LHCN-M2 (cell line): ENCODE measurements at places on chromosomes 4 and X.

DNA sequence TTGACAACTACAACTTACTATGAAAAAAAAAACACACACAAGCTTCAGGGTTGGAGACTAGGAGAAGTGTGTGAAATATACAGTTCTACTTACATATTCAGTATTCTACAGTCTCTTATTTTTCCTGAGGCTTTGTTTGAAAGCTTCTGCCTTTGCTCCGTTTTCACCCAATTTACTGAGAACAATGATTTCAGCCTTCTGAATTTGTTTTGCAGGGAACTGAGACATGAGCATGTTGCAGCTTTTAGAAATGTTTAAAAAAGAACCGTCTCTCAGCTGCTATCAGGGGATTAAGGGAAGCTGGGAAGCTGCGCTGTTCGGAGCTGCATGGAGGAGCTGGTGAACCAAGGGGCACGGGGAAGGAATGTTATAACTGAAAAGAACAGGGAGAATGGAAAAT lies 85.7 kb downstream of the QDPR start:
- no peak for DNase-seq

DNA sequence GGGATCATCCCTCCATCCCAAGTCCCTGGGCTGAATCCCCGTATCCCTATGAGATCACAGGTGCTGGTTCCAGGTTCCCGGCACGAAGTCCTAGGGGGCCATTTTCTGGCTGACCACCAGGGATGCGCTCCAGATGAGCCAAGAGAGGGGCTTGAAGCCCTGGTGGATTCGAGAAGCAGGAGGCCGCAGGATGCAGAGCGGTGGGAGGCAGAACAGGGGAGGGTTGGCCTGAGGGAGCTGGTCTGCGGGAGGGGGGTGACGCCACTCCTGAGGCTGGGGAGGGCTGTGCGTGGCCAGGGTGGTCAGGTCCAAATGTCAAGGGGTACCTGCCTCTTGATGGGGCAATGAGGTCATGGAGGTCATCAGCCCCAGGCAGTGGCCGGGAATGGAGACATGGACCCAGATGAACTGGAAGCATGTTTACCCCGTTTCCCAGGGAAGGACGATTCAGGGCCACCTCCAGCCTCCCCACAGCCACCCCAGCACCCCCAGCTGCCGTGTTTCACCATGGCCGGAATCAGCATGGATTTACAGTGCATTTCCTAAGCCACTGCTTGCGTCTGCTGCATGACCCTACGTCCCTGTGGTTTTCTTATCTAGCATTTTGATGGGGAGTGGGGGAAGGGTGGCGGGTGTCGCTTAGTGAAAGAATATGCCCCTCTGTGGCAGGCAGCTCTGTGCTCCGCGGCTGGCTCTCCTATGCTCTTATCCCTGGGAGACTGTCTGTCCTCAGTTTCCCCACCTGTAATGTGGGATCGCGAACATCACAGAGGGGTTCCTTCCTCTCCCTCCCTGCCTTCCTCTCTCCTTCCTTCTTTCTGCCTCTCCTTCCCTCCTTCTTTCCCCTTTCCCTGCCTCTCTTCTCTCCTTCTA lies 17.0 kb upstream of the HTRA3 start:
- DNase-seq: no peak

DNA sequence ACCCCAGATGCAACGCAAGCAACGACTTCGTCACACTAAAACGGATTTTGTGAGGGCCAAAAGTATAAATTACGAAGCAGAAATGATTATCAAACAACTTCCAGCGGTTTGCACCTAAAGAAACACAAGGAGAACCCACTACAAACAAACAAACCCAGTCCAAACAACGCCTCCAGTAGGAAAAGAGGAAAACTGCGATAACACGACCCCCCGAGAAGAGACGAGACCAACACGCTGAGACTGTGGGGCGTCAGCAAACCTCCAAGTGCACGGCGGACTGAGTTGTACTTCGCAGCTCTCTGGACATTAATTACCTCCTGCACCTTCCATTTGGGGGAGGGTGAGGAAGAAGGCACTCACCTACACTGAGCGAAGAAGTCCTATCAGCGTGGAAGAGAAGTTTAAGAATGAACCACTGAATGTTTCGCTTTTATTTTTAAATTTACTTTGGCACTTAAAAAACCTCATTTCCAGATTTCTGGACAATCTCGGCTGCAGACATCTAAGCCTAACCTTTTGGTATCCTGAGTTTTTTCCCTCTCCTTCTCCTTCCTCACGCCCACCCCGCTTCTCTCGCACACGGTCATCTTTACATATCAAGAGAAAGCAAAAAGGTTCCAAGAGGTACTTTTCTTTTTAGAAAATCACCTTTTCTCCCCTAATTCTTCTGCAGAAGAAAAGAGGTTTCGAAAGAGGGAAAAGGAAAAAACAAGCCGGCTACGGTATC lies at the start of gene MAB21L2:
MAB21L2 (plus strand) TSS at position 6 of the 727 bp plus-strand sequence. CDS start 879 bp downstream, outside the sequence.
- DNase-seq: no peak

- peak; percentile 48 for DNase-seq
Observed at GRCh38 chrX:9927698-9928482, 39.3 kb upstream of the CLDN34 start.

DNA sequence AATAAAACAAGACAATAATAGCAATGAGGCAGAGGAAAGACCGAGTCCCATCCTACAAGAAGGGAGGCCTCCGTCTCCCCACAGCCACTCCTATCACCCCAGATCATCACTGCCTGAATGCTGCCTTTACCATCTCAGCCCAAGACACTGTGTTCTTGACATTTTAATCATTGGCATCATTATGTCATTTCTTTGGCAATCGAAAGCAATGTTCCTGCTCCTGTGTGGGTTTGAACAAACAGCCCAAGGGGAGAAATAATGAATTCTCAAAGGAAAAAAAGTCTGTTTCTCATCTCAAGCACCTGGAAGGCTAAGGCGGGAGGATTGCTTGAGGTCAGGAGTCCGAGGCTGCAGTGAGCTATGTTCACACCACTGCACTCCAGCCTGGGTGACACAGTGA lies 73.0 kb upstream of the ACSL1 start:
- no peak for DNase-seq

DNA sequence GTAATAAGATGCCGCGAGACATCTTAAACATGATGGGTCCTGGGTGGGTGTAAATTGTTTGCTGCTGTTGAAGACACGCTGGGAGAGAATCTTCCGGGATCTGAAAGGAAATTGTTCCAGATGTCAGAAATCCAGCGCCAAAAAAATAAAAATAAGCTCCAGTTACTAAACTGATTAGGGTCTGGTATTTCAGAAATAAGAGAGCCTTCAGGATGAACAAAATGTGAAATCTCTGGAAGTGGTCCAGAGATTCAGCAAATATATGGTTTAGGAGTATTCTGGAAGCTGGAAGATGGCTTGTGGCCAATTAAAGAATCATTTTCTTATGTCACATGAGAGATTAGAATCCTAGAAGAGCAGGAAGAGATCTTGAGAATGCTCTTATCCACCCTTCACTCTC lies 75.8 kb upstream of the NHS start:
- DNase-seq: no peak

DNA sequence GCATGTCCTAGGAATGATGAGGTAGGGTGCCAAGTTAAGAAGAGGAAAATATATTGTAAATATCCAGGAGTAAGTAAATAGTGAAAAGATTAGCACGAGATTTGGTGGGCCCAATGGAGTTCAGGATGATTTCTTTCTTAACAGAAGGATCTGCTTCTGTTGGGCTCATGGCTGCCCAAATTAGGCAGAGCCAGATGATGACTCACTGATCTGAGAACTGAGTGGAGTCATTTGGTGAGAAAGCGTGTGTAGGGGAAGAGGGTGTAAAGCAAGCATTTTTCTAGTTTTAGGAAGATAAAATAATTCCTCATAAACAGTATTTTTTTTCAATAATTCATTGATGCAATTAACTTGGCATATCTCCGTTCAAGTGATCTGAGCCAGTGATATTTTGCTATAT lies 1.6 kb downstream of the TBX22 start:
- no peak for DNase-seq

GRCh38 chrX:77446029-77446585 lies 1.1 kb upstream of the FGF16 start:
- DNase-seq: no peak

GRCh38 chr4:58214376-58214775 lies 1104.2 kb upstream of the IGFBP7 start:
- no peak for DNase-seq

GRCh38 chr4:138627096-138627495 lies 384.9 kb upstream of the SLC7A11 start:
- no peak for DNase-seq

GRCh38 chr4:176052744-176053143 lies 12.9 kb upstream of the WDR17 start:
- DNase-seq: no peak
